ENCODE measurements at places on chromosomes 4 and X.

DNA sequence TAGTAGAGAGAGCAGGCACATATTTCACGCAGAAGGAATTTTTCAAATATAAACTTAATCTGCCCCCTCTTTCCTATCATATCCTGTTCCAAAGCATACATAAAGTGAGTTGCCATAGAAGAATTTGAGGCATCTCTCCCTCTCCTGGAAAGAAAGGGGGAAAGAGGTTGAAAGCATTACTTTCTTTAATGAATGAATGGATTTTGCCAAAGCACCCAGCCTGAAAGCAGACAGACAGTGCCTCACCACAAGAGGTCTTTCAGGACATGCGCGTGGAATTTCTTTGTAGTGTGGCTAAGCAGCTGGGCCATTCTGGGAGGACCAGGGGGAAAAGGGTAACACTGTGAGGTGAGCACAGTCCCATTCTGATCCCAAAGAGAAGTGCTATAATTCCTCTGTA lies 651.4 kb downstream of the IQCM start:
- DNase-seq = peak; percentile 19

DNA sequence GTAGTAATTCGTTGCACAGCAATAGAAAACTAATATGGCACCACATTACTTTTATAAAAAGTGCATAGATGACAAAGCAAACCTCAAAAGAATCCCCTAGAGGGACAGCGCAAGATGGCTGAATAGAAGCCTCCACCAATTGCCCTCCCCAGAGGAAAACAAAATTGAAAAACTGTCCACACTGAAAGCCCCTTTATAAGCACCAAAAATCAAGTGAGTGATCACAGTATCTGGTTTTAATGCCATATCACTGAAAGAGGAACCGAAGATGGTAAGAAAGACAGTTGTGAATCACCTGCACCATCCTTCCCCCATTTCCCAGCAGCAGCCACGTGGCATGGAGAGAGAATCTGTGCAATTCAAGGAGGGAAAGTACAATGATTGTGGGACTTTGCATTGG lies 522.2 kb downstream of the GLUD2 start:
- no peak for DNase-seq

- DNase-seq = no peak
Observed at GRCh38 chr4:135508006-135508714, 1306.6 kb upstream of the PABPC4L start.

DNA sequence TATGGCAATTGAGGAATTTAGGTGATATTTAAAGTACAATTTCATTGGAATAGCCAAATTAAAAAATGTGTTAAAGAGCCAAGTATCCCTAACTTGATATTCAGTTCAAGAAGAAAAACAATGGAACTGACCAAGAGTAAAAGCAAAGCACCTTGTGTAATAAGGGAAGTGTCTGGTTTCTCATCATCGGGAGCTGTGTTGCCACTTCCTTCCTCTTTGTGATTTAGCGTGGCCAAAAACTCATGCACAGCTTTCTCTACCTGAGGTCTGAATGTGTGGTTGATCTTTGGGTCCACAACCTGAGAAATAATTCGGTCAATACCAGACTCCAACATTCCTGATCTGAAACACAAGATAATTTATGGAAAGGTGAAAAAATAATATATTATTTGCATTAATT lies 12.4 kb downstream of the BOD1L1 start:
- DNase-seq = no peak

GRCh38 chr4:1137850-1138249 lies 24.5 kb upstream of the RNF212 start:
- no peak for DNase-seq

GRCh38 chr4:38634047-38634759 lies 29.8 kb upstream of the KLF3 start:
- no peak for DNase-seq

GRCh38 chrX:26574234-26574633 lies 358.3 kb downstream of the MAGEB5 start:
- no peak for DNase-seq

GRCh38 chr4:156575430-156576073 lies 396.0 kb downstream of the PDGFC start:
- DNase-seq = no peak

DNA sequence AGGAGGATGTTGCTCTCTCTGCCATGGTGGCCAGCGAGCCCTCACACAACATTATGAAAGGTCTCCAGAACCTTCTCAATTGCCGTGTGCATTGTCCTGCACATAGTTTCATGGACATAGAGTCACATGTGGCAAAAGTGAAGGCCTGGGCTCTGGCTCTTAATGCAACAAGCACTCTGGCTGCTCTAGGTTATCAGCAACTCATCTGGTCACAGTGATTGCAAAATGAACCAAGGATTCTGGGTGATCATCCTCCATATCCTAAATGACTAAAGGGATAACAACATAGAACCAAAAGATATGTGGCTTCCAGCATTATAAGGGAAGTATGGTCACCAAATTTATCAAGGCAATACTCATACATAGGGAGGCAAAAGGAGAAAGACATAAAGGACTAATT lies 175.2 kb downstream of the MGST2 start:
- no peak for DNase-seq

- no peak for DNase-seq
Observed at GRCh38 chrX:8091510-8091909, 79.6 kb downstream of the VCX2 start.

DNA sequence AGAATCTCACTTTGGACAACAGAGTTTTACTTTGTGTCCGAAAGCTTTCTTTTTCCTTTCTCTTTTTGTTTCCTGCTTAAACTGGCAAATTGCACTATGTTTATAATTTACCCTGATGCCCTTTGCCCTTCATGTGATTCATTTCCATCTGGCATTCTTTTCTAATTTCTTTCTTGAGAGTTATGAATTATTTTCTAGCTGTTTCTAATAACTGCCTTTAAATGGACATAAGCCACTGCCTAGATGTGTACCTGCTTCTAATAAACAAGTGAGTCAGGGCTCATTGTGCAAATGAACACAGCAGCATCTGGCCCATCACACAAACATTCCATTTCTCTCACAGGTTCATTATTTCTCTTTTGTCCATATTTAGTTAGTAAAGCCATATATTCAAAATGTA lies 242.3 kb upstream of the GPRIN3 start:
- peak; percentile 71 for DNase-seq

- DNase-seq = no peak
Observed at GRCh38 chr4:77201343-77201742, 44.3 kb downstream of the CCNG2 start.

DNA sequence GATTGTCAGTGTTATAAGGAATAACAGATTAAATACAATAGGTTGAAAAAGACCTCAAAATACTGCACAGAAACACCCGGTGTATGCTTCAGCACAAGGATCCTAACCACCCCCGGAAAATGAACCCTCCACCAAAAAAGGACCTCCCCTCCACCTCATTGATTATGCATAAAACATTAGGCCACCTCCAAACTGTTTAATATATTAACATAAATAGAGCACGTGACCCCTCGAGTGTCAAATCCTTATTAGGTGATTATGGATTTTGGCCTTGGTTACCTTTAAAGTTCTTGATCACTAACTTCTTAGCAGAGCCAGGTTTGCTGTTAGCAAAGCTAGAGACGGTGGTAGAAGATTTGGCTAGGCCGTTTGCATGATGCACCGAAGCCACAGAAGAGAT lies 958 bp downstream of the CUL4B start:
- DNase-seq = no peak

GRCh38 chr4:46270986-46271596 lies 118.8 kb downstream of the GABRA2 start:
- no peak for DNase-seq

GRCh38 chr4:110163327-110164069 lies 34.9 kb downstream of the ELOVL6 start:
- no peak for DNase-seq

DNA sequence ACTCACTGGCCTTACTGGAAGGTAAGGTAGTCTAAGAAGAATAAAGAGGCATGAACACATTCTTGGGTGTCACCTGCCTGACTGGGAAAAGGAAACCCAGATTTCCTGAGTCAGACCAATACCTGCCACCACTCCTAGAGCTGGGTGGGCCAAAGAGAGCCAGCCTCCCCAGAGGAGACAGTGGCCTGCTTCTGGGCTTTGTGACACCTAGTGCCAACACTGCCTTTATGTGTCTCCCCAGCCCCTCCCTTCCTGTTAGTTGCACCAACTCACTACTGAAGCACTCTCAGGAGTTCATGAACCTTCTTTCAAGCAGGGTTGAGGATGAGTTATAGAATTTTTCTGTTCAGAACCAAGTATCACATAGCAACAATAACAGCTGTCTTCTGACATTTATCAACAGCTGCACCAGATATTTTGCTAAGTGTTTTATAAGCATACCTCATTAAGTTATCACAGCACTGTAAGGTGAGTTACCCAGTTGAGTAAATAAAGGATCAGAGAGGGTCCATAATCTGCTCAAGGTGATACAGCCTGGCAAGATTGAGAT lies 77.6 kb upstream of the ETNPPL start:
- no peak for DNase-seq

DNA sequence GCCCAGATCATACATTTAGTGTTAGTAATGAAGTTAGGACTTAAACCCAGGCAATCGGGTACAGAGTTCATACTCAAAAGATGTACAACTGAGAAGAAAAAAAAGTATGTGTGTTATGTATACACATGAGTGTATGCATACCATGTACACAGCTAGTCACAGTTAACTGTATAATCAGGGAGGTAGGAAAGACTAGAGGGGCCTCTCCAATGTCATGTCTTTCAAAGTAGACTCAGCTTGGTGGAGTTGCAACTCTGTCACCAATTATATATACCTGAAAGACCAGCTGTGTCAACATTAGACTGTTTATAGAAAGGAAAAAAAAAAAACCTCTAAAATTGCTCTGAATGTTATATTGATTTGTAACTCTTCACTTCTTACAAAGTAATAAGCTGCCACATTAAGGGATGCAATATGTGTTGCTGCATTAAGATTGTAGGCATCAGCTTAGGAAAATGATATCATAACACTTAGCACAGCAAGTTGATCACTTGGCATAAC lies 167.5 kb downstream of the DCTD start:
- DNase-seq = no peak

DNA sequence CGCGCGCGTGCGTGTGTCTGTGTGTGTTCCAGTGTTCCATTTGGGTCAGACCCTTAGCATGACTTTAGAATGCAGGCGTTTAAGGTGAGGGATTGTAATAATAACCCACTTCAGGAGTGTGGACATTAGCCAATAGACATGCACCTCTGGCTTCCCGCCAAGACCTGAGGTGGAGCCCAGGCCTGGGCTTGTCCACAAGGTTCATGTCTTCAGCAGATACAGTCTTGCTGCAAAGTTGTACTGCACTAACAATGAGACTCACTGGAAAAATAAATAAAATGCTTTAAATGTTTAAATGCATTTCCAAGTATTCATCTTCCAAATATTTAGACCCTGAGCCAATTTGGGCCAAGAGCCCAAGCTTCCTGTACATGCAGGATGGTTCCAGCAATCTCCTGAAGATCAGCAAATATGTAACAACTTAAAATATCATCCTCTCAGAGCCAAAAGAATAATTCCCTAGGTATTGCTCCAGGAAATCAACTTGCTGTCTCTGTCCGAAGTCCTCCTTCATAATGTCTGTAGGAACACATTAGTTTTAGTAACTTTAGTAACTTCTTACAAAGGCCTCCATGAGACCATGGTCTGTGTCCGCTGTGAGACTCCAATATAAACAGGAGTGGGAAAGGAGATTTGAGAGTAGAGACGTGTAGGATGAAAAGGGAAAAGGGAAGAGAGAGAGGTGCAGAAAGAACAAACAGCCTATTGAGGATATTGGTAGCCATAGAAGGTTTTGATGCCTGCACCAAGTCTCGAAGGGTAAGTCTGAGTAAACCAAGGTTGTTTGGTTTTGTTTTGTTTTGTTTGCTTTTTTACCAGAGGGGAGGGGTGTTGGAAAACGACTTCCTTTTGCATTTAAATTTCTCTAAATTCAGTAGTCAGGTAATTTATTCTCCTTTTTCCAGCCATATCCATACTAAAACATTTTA lies 98.5 kb upstream of the KLF3 start:
- DNase-seq = peak; percentile 28

DNA sequence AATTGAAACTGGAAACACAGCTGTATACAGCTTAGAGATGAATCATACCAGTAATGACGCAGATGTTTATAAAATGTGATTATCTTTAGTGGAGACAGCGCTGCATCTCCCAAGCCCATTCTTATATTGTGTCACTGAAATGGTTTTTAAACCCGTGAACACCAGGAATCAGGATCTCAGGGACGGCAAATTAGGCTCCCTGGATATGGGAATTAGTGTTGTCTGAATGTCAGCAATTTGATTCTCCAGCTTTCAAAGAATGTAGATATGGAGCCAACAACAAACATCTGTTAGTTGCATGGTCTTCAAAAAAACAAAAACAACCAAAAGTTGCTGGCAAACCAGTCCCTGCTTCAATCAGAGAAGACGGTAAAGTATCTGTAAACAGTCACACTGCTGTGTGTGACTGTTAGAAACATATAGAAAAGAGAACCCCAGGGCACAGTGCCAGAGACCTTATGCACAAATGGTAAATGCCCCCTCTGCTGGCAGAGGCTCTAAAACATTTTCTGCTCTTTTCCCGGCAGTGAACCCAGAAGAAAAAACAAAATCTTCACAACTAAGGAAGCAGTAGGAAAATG lies 351.9 kb upstream of the FTHL17 start:
- peak; percentile 31 for DNase-seq

DNA sequence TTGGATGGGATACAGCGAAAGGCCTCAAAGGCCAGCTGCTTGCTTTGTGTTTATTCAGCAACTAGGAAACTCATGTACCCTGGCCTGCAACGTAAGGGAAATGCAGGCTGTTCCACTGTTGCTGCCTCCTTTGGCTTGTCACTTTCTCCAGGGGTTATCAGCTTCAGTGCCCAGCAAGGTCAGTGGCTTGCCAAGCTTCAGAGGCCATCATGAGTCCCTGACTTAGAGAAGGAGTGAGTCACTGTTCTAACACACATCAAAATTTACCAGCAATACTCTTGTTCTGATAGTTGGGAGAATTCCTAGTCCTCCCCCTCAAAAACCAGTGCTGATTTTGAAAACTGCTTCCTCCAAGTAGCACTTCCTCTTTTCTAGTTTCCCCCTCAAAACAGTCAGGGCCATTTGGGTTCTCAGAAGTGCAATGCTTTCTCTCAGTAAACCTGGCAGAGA lies 250.8 kb downstream of the ARHGAP24 start:
- no peak for DNase-seq
